Adrenal gland (tissue), 19 donors: ENCODE measurements at places on chromosomes 6 and 20. TPM values are rescaled to one million over a fixed set of nuclear protein-coding genes. Genes with fewer than 3 reads are reported as not detected.

BTN1A1 gene
- total RNA-seq: not detected

DNA sequence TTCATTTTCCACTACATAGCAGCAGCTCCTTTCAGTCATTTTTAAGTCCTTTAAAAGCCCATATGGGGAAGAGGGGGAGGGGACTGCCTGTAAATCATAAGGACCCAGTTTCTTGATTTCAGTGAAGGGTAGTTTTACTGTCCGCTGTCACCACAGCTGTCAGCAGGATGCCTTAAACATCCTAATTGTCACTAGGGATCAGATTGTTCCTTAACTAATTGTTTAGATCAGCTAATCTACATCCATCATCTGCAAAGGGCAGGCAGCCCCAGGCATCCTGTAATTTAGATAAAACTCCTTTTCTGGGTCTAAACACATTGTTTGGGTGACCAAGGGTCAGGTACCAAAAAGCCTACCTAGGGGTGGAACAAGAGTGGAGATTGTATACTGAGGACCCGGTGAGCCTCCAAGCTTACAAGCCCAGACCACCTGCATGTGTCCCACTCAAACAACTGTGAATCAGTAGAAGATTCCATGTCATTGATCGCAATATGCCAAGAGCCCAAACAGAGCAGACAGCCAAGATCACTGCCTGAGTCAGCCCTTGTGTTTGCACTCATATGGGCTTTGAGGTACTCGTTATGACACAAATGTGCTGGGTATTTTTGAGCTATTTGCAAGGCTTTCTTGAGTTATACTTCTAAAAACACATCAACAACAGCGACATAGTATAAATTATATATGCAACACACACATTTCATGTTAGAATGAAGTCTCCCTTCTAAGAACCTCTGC, 198.7 kb upstream of the CEP162 start:
- no peak overlapping the region for H3K27ac ChIP-seq
- no peak overlapping the region for H3K4me3 ChIP-seq
- H3K36me3 ChIP-seq: no peaks in the 10 kb centered on the region
- peaks cover 7% of the 10 kb centered on the region for H3K27me3 ChIP-seq
- no peak for DNase-seq

- no peak overlapping the region for H3K27ac ChIP-seq
- H3K4me1 ChIP-seq: no peaks in the 10 kb centered on the region
- no peaks in the 10 kb centered on the region for H3K36me3 ChIP-seq
- no peaks in the 10 kb centered on the region for H3K27me3 ChIP-seq
Observed at GRCh38 chr20:1206366-1207148, 3.3 kb downstream of the C20orf202 start.

- H3K4me1 ChIP-seq: no peaks in the 10 kb centered on the region
- no peak overlapping the region for H3K4me3 ChIP-seq
- no peak overlapping the region for H3K27ac ChIP-seq
- H3K27me3 ChIP-seq: no peaks in the 10 kb centered on the region
- no peaks in the 10 kb centered on the region for H3K36me3 ChIP-seq
- DNase-seq: no peak
Observed at GRCh38 chr6:48658915-48659314, 547.9 kb upstream of the PTCHD4 start.

GRCh38 chr6:114934079-114934478, 591.3 kb upstream of the HS3ST5 start:
- H3K27ac ChIP-seq: no peak overlapping the region
- H3K4me3 ChIP-seq: no peak overlapping the region
- no peaks in the 10 kb centered on the region for H3K36me3 ChIP-seq
- no peaks in the 10 kb centered on the region for H3K4me1 ChIP-seq
- no peaks in the 10 kb centered on the region for H3K27me3 ChIP-seq

KATNA1 gene
- total RNA-seq: 12.4 TPM

ARHGAP40 gene
- total RNA-seq: not detected

RPS6KA2 gene
- total RNA-seq: 10.8 TPM

DNA sequence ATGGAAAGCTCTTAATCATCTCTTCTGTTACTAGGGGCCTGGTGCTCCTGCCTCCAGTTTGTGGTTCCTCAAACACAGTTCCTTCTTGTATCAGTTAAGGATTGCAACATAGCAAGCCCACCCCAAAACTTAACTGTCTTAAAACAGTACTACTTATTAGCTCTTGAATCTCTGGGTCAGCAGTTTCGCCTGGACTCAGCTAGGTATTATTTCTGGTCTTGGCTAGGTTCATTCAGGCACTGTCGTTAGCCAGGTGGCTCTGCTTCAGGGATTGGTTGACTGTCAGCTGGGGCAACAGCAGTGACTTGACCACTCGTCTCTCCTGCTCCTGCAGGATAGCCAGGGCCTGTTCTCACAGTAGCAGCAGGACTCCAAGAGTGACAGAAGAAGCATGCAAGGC, 30.0 kb upstream of the RALY start:
- H3K4me1 ChIP-seq: no peaks in the 10 kb centered on the region
- H3K27me3 ChIP-seq: no peaks in the 10 kb centered on the region
- H3K27ac ChIP-seq: no peak overlapping the region
- H3K36me3 ChIP-seq: no peaks in the 10 kb centered on the region

DSP gene
- 13.6 TPM for total RNA-seq

- no peaks in the 10 kb centered on the region for H3K36me3 ChIP-seq
- no peak overlapping the region for H3K4me3 ChIP-seq
- no peak overlapping the region for H3K27ac ChIP-seq
- H3K27me3 ChIP-seq: no peaks in the 10 kb centered on the region
Observed at GRCh38 chr6:84403545-84403944, 176.1 kb upstream of the CEP162 start.

DNA sequence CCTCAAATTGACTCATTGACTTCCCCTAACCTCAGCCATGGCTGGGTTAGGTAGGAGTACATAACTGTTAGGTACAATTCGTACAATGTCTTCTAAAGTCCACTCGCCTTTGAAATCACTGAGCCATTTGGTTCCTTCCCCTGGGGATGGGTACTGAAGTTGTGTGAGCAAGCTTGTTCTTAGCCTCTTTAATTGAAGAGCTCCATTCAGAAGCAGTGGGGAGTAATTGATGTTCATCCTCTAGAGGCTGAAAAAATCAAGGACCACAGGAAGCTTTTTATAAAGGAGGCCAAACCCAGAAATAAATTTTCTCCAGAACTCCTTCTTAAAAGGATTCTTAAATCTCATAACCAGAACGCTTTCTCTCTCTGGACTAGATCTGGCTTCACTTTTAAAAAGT, 60.6 kb downstream of the ANKS1A start:
- H3K27me3 ChIP-seq: no peaks in the 10 kb centered on the region
- H3K36me3 ChIP-seq: no peaks in the 10 kb centered on the region
- peaks cover 31% of the 10 kb centered on the region for H3K4me1 ChIP-seq

GRCh38 chr6:81158956-81159355, 593.5 kb downstream of the TENT5A start:
- no peaks in the 10 kb centered on the region for H3K4me1 ChIP-seq
- no peak overlapping the region for H3K27ac ChIP-seq
- no peaks in the 10 kb centered on the region for H3K27me3 ChIP-seq
- DNase-seq: no peak
- H3K36me3 ChIP-seq: no peaks in the 10 kb centered on the region

DNA sequence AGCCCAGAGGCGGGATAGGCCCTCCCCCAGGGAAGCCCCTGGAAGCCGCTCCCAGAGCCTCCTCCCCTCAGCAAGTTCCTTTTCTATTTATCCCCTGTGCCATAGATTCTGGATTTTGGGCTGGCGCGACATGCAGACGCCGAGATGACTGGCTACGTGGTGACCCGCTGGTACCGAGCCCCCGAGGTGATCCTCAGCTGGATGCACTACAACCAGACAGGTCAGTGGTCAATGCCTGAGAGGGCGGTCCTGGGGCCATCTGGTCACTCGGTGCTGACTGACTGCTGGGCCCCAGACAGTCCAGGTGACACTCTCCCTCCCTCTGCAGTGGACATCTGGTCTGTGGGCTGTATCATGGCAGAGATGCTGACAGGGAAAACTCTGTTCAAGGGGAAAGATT, 6.2 kb downstream of the MAPK13 start:
- peaks cover 53% of the 10 kb centered on the region for H3K4me1 ChIP-seq
- peaks cover 50% of the 10 kb centered on the region for H3K36me3 ChIP-seq
- no peak overlapping the region for H3K27ac ChIP-seq
- no peak for DNase-seq
- H3K27me3 ChIP-seq: no peaks in the 10 kb centered on the region

DNA sequence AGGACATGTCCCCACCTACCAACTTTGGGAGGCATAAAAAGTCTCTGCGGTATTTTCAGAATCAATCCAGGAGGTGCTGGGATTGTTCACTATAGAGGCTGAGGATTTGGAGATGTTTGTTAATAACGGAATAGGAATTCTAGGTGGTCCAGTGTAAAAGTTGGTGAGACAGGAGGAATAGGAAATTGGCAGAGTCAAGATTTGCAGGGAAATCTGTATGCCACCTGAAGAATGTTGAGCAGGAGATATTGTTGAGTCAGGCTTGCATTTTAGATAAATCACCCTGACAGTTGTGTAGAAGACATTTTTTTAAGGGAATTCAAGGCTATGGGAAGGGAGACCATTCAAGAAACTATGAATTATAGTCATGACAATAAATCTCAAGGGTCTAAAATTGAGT, 124.8 kb downstream of the COL12A1 start:
- DNase-seq: no peak
- no peaks in the 10 kb centered on the region for H3K36me3 ChIP-seq
- H3K4me1 ChIP-seq: peaks cover 4% of the 10 kb centered on the region
- no peaks in the 10 kb centered on the region for H3K27me3 ChIP-seq

ADGB gene
- not detected for total RNA-seq

DNA sequence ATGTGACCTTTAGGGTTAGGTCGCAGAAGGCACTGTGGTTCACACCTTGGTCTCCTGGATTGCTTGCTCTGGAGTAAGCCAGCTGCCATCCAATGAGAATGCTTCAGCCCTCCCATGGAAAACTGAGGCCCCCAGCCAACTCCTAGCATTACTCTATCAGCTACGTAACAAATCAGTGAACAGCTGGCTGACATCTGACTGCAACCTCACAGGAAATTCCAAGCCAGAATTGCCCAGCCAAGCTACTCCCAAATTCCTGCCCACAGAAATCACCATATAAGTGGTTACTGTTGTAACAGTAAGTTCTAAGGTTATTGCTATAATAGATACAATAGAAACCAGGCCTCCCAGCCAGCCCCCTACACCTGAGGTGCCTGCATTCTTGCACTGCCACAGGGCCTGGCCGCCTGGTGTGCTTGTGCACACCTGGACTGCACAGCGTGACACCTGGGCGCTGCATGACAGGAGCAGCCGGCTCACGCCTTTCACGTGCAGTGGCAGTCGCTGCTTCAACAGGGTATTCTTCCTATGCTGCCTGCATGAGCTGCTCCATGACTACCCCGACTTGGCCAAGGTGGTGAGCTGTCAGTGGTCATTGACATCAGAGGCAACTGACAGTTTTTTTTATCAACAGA, 429.7 kb upstream of the RUNX2 start:
- H3K4me3 ChIP-seq: no peak overlapping the region
- H3K36me3 ChIP-seq: no peaks in the 10 kb centered on the region
- H3K27ac ChIP-seq: no peak overlapping the region
- H3K27me3 ChIP-seq: no peaks in the 10 kb centered on the region
- H3K4me1 ChIP-seq: no peaks in the 10 kb centered on the region

FHL5 gene
- total RNA-seq: 14.3 TPM

RIPOR2 gene
- total RNA-seq: 2.3 TPM

WFDC10B gene
- total RNA-seq: not detected
